ENCODE measurements at places on chromosomes 3 and 15. TPM values are rescaled to one million over a fixed set of nuclear protein-coding genes. Genes with fewer than 3 reads are reported as not detected.

GRCh38 chr15:100314809-100315400, 26.9 kb downstream of the ADAMTS17 start:
- DNase-seq = no peak

DNA sequence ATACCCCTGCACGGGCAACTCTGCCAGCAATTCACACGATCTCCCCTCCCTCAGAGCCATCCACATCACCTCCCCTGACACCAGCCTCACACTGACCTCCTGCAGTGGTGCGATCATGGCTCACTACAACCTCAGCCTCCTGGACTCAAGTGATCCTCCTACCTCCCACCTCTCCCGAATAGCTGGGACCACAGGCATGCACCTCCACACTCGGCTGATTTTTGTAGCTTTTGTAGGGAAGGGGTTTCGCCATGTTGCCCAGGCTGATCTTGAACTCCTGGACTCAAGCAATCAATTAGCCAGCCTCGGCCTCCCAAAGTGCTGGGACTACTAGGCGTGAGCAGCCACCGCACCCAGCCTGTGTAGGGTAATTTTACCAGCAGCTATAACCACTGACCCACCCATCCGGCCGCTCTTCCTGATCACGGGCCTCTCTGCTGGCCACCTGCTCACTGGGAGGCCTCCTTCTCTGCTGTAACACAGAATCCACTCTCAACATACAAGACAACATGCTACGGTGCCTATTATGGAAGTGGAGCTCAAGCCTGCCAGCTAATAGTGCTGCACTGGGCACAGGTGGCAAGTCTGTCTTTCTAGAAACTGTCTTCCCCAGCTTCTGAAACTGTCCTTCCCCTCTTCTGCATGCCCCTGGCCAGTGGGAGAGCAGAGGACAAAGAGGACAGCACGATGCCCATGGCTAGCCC, 4.6 kb downstream of the GP9 start:
- no peak for DNase-seq

DNA sequence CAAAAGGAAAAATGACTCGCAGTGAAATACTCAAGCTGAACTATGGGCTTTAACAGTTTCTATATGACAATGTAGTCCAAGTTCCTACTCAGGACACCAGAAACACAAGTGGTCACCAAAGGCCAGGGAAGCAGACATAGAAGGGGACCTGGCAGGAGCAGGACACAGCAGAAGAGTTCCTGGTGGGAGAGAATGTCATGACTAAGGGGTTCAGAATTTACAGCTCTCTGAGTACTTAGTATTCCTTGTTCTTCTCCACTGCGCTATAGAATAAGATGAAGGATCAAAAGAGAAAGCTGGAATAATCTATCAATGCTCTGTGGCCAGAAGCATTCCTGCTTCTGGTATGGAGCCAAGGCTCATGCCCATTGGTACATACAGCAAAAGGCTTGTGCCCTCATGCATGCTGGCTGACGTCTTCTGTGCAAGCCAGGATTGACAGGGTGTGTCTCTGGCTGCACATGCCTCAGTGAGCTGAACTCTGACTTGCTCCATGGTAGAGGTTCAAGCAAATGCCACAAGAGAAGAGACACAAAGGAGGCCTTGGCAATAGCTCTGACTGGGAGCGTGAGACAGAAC, 128.7 kb upstream of the SLC2A2 start:
- no peak for DNase-seq

Gene NUP210
- 1.6 TPM for total RNA-seq

- no peak for DNase-seq
Observed at GRCh38 chr3:11724615-11725339, 81.1 kb upstream of the VGLL4 start.

Gene ELL3
- total RNA-seq = 5.5 TPM

Gene B4GALT4
- 16.7 TPM for total RNA-seq

- no peak for DNase-seq
Observed at GRCh38 chr3:4889896-4890295, 89.3 kb upstream of the BHLHE40 start.

Gene IL12A
- 0.15 TPM for total RNA-seq

DNA sequence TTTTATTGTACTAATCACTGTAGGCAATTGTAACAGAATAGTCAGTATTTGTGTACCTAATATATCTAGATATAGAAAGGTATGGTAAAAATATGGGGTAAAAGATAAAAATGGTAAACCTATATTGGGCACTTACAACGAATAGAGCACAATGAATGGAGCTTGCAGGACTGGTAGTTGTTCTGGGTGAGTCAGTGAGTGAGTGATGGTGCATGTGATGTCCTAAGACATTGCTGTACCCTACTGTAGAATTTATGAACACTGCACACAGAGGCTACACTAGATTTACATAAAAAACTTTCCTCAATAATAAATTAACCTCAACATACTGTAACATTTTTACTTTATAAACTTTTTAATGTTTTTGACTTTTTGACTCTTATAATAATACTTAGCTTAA, 274.3 kb upstream of the PPP2R3A start:
- no peak for DNase-seq

DNA sequence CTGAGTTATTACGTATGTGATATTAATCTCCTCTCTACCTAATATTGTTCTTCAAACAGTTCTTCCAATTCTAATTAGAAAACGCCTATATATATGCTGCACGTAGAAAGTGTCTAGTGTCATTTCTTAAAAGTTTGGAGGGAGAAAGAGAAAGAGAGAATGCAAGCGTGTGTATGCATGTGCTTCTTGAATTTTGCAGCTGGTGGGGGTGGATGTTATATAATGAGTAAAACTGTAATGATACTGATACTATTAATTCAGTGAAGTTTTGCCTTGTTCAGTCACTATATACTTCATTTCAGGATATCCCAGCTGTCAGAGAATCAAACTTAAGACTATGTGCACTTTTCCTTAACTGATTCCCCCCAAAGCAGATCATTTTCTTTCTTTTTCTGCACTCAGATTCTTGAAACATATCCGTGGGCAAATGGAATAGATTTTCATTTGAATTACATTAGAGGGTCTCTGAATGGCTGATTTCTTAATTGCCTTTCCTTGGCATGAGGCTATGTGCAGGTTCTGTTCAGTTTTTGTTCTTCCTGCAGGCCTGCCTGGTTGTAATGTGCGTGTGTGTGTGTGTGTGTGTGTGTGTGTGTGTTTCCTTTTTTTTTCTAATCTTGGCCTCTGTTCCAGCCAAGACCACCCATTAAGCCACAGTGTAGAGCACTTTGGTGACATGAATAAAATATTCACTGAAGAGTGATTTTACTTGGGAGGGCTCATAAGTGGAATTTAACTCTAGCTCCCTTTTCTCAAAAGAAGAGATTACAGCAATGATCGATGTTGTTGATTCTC, 617.5 kb downstream of the RBMS3 start:
- DNase-seq = no peak

Gene LXN
- 16.5 TPM for total RNA-seq

DNA sequence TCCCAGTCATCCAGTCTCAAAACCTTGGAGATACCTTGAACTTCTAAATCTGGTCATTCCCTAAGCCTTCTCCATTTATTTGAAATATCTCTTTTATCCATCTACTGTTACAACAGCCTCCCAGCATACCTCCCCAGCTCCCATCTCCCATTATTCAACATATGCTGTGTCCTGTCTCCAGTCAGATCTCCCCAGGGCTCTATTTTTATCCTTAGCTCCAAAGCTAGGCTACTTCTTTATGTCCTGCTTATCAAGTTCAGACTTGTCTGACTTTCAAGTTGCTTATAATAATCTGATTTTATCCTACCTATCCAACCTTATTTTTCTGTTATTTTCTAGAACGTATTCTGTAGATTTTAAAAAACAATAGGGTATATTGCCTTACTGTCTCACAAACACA, 44.2 kb downstream of the IQGAP1 start:
- no peak for DNase-seq

DNA sequence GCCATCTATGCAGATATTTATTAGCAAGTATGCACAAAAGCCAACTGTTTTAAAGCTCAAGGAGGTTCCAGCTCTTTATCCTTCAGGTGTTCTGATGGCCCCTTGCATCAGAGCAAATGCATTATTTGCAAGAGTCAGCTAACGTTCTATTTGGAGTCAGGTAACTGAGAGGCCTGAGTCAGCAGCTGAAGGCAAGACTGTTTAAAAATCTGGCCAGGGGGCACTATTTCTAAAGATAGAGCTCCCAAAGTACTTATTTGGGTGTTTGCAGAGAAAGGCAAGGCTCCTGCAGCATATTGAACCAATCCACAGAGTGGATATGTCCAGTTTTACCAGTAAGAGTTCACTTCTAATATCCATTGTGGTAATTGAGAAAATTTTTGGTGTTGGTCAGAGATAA, 146.1 kb downstream of the LRTM1 start:
- no peak for DNase-seq

GRCh38 chr3:111616417-111617105, 21.4 kb upstream of the ZBED2 start:
- DNase-seq = no peak

Gene SERPINI2
- total RNA-seq = 0.83 TPM

DNA sequence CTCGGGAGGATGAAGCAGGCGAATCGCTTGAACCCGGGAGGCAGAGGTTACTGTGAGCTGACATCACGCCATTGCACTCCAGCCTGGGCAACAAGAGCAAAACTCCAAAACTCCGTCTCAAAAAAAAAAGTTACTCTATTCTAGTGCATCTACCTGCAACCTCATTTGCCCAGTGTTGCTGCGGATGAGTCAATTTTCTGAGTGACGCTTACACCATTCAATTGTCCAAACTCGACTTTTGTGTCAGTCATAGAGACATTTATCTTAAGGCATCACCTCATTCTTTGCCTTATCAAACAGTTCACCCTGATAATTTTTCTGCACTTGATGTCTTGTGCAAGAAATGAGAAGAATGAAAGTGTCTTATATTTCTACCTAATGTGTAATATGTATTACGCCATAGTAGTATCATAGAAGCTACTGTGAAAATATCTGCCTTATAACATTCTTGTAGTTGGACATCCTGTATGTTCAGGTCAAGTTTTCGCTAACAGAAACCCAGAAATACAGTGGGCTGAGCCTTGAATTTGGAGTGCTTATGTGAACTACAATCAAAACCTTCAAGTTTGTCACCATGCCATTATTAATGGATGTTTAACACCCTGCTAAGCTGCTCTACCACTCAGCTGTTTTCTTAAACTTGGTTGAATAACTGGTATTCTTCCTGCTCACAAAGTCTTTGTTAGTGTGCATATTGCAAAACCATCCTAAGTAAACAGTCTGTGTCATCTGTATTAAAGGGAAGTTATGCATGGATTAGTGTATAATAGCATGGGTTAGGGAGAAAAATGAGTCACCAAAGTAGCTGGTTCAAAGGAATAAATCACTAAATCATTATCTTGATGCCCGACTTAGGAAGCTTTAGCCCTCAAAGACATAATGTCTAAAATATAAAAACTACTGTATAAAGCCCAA, 531.0 kb upstream of the NR2F2 start:
- DNase-seq = no peak

- no peak for DNase-seq
Observed at GRCh38 chr15:58095415-58095814, 29.9 kb upstream of the ALDH1A2 start.

DNA sequence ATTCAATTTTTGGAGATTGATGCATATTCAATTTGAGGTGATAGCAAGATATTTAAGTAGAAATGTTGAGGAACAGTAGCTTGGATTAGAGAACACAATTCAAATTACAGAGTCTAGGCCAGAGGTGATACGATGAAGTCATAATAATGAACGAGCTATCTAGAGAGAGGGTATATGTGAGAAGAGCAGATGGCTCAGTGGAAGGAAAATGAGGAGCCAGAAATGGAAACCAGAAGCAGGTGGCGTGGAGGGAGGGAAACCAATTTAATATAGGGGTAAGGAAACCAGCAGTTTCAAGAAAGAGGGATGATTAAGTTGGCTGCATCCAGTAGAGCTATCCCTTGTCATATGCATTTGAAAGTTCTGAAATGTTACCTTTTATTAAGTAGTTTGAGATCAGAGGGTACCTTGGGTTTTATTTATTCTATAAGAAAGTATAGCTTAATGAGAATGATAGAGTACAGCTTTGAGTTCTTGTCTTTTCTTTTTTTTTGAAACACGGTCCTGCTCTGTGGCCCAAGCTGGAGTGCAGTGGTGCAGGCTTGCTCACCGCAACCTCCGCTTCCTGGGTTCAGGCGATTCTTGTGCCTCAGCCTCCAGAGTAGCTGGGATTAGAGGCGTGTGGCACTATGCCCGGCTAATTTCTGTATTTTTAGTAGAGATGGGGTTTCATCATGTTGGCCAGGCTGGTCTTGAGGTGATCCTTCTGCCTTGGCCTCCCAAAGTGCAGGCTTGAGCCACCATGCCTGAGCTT, 22.1 kb downstream of the NCK1 start:
- DNase-seq = no peak

DNA sequence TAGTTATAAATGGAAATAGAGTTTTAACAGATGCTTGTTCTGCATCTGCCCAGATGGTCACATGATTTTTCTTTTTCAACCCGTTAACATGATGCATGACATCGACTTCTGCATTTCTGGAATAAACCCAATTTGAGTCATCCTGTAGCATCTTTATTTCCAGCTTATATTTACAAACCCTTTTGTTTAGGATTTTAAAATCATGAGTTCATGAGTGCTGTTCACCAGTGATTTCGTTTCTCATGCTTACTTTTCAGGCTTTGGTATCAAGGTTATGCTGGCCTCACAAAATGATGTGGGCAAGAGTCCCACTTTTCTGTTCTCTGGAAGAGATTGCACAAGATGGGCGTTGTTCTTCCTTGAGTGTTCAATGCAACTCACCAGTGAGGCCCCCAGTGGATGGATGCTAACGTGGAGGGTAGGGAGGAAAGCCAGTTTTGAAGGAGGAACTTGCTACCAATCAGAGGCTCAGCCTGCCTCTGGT, 5.2 kb downstream of the HRH1 start:
- peak; percentile 66 for DNase-seq

Gene C3orf52
- total RNA-seq = 0.48 TPM

GRCh38 chr3:73296859-73297258, 235.4 kb downstream of the EBLN2 start:
- no peak for DNase-seq
